ENCODE measurements at places on chromosomes 1 and 21.

DNA sequence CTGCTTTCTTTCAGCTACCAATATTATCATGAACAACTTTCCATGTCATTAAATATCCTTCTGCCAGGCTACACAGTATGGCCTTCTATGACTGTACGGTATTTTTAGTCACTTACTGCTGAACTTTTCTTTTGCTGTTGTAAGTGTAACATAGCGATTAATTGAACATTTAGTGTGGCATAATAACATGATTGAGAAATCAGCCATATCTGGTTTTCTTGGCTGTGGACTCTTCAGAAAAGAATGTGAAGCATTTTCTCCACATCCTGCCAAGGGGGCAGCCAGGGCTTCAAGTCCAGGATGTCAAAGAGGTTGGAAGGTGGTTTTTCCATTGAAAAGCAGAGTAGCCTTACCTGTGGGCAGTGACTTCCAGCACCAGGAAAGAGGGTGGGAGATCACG is 8.8 kb upstream of the AHCYL1 start:
- DNase-seq: no peak

DNA sequence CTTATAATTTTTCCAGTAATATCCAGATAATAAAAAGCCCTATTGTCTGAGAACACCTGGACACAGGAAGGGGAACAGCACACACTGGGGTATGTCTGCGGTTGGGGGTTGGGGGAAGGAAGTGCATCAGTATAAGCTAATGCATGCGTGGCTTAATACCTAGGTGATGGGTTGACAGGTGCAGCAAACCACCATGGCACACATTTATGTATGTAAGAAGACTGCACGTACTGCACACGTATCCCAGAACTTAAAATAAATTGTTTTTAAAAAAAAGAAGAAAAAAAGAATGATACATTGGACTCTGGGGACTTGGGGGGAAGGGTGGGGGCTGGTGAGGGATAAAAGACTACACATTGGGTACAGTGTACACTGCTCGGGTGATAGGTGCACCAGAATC is 144.9 kb upstream of the C1orf174 start:
- DNase-seq: no peak

GRCh38 chr1:80534606-80535360 is 1266.0 kb upstream of the ADGRL2 start:
- no peak for DNase-seq

- no peak for DNase-seq
Observed at GRCh38 chr1:7878027-7878426, 25.2 kb upstream of the UTS2 start.

DNA sequence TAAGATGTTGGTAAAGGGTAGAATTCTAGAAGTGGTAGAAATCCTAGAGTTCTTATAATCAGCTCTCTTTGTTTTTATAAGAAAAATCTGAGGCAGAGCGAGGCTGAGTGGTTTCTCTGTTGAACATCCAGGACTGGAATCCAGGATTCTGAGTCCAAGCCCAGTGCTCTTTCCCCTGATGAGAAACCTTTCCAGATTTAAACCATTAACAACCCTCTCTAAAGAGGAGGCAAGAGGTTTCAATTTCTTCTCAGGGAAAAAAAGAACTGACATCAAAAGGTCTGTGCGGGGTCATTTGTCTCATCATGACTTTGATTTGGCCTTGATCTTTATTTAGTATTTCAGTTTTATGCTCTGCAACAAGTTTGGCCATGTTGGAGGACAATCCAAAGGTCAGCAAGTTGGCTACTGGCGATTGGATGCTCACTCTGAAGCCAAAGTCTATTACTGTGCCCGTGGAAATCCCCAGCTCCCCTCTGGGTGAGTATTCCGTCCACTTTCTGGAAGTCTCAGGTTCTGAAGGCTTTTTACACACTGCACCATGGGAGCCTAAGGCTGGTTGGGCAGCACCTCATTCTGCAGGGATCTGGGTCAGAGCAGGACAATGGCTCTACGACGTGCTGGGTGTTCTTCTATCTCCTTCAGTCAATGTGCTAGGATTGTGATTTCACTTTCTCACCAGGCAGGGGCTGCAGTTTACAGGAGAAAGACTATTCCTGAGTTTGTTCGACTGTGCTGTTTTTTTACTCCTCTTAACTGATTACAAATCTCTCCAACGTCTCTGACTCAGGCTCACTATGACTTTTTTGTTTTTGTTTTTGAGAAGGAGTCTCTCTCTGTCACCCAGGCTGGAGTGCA is 18.9 kb upstream of the CCT8 start:
- DNase-seq: no peak

GRCh38 chr1:157819896-157820295 is at the start of gene FCRL1:
Gene FCRL1 (minus strand): TSS chr1:157820120. CDS start chr1:157820037, 83 bp downstream.
- no peak for DNase-seq

GRCh38 chr1:75233302-75233929 is 99.2 kb downstream of the LHX8 start:
- DNase-seq: no peak

GRCh38 chr1:244246334-244246733 is 195.3 kb downstream of the ZBTB18 start:
- no peak for DNase-seq

DNA sequence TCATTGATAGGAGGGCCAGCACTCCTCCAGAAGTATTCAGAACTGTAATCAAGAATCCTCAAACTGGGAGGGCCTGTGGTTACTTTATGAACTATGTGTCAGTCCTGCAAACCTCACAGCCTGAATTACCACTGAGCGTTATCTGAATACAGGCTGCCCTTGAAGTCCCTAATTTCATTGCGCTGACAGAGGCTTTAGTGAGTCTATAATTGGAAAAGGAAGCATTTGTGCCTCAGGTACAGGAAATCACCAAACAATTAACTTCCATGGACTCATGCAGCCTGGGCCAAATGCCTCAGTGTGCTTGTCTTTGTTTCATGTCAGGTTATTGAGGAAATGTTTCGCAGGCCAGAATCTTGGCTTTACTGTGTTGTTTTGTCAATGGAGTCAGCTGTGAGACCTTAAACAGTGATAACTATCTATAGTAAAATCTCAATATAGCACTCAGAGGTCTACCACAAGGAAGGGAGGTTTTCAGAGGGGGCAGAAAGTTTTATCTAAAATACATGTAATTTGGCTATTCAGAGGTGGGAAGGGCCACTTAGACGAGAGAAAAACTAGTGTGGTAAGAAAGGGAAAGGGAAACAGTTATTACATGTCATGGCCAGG is 32.9 kb upstream of the DOCK7 start:
- no peak for DNase-seq

GRCh38 chr1:15940110-15941043 is 35.5 kb downstream of the ZBTB17 start:
- DNase-seq: no peak

GRCh38 chr1:165844114-165844798 is 16.8 kb downstream of the UCK2 start:
- no peak for DNase-seq

GRCh38 chr1:154627257-154628120 is 19.5 kb upstream of the ADAR start:
- peak; percentile 32 for DNase-seq

DNA sequence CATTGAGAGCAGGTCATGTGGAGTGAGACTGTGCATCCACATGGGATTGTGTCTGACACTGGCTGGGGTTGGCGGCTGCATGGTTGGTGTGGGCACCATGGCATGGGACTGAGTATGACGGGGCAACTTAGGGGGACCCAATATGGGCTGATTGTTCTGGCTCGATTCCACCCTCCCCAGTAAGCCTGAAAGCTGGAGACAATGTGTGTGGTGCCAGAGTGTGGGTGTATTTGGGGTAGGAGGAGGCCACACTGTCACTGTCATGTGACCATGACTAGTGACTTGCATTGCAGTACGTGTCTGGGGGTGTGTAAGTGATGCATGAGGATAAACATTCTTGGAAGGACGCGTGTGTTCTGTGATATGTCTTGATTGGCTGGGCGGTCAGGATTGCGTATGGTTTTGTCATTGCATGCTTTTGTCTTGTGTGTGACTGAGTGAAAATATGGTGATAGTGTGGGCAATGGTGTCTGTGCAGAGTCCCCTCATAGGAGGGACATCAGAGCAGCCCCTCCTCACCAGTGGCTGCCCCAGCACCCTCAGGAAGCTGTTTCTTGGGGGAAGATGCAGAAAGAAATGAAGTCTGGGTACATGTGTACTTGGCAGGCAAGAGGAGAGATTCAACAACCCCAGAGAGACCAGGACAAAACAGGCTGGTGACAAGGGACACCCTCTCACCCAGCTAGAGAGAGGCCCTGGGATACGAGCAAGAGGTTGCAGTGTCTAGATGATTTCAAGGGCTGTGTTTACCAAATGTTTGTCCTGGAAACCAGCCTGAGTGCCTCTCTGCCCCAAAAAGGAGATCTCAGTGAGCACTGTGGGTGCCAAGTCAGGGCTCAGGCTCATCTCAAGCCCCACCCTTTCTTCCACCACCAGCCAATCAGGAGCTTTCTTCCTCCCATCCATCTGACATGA is 36.3 kb downstream of the SDC3 start:
- no peak for DNase-seq

GRCh38 chr1:11654939-11655808 is 497 bp downstream of the FBXO44 start:
- DNase-seq: no peak

GRCh38 chr1:209576392-209577197 is 6.9 kb upstream of the CAMK1G start:
- peak; percentile 15 for DNase-seq

DNA sequence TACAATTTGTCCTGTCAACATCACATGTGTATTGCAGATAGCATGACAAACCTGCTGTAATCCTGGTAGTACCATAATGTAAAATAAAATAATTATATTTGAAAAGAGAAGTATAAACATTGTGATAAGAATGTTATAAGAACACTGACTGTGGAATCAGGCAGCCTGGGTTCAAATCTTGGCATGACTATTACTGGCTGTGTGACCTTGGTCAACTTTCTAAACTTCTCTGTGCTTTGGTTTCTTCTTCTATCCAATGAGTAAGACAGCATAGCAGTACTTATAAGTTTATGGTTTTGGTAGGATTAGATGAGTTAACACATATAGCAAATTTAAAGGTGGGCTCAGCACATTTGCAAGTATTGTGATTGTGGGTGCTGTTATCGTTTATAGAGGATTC is 147.1 kb downstream of the NOS1AP start:
- no peak for DNase-seq

DNA sequence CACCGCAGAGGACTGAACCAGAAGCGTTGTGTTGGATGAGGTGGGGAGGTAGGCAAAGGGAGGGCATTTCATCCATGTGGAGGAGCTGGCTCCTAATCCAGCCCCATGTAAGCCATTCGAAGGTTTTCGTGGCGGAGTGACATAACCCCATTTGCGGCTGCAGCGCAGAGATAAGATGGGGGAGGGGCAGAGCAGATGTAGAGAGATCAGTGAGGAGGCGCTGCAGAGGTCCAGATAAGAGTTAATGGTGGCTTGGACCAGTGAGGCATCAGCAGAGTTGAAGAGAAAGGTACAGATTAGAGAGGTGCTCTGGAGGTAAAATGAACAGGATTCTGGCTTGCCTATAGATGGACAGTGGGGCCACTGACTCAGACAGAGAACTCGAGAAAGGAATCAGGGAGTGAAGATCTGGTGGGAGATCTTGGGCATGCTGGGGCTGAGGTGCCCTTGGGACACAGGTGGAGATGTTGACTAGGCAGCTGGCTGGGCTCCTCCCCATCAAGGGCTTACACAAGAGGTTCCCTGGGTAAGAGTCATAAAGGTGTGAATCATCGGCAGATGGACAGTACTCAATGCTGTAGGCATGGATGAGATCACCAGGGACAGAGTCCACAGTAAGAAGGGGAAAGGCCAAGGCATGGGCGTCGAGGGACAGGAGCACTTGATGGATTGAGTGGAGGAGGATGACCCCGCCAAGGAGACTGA is 7.8 kb upstream of the PTPRF start:
- DNase-seq: peak; percentile 14

- DNase-seq: no peak
Observed at GRCh38 chr1:4668743-4669700, 14.6 kb downstream of the AJAP1 start.

- no peak for DNase-seq
Observed at GRCh38 chr1:78427506-78427905, 63.3 kb upstream of the PTGFR start.

- DNase-seq: no peak
Observed at GRCh38 chr1:93616996-93617669, 64.5 kb downstream of the BCAR3 start.

GRCh38 chr1:172287208-172287607 is 133.3 kb upstream of the C1orf105 start:
- no peak for DNase-seq

DNA sequence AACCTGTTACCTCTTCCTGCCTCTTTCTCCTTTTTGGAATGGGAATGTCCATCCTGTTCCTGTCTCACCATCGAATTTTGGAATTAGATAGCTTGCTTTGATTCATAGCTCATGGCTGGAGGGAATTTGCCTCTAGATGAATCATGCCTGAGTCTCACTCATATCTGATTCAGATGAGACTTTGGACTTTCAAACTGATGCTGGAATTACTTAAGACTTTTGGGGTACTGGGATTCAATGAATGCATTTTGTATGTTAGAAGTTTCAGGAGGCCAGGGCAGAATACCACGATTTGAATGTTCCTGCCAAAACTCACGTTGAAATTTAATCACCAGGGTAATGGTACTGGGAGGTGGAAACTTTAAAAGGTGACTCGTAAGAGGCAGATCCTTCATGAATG is 132.4 kb downstream of the DSCAM start:
- DNase-seq: no peak

GRCh38 chr21:37435120-37435519 is 68.5 kb downstream of the DYRK1A start:
- no peak for DNase-seq

DNA sequence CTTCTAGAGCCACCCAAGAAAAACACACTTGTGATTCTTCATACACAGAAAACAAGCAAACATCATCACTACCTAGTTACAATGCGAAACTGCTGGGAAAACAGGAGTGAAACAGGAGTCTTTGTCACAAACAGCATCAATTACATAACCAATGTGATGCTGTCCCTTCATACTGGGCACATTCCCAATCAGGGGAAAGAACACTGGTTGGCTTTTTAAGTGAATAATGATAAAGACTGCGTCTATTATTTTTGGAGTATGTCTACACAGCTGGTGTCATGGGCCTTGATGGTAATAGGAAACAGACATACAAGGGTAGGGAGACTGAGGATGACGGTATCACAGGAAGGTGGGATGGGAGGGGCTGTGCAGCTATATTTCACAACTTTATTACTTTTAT is 43.3 kb downstream of the SIPA1L2 start:
- no peak for DNase-seq

GRCh38 chr1:184462155-184462554 is 75.3 kb downstream of the C1orf21 start:
- no peak for DNase-seq
